ENCODE measurements at places on chromosomes 1 and 21.
A peak's percentile ranks its signal among the peaks of the same experiment; 100 is the strongest.

- no peak for DNase-seq
Measured at GRCh38 chr21:26557106-26557505, 16.0 kb downstream of the CYYR1 start.

DNA sequence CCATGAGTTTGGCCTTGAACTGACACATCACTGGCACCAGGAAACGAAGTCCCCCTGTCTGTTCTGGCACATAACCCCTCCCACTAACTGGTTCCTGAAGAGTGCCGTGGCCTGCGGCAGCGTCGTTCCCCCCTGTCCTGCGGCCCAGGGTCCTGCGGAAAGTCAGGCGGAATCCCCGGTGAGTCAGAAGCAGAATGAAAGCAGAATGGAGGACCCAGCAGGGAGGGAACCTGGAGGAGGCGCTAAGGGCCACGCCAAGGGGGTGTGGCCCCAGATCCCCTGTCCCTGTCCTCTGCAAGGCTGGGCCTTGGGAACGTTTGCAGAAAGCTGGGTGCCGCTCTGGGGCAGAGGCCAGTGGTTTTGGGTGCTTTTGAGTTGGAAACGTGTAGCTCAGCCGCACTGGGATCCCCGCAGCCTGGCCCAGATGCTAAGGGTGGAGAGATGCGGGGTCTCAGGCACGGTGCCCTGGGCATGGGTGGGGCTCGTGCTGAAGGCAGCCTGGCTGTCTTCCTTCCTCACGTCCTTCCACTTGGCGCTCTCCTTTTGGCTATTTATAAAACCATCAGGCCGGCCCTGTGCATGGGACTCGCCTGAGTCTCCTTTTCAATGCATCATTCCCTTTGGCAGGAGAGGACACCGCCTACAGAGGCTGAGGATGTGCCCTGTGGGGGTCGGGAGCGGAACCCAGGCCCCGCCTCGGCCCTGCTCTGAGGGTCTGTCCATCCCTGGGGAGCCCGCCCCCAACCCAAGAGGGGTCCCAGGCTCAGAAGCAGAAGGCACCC lies 36.2 kb downstream of the TP73 start:
- no peak for DNase-seq

DNA sequence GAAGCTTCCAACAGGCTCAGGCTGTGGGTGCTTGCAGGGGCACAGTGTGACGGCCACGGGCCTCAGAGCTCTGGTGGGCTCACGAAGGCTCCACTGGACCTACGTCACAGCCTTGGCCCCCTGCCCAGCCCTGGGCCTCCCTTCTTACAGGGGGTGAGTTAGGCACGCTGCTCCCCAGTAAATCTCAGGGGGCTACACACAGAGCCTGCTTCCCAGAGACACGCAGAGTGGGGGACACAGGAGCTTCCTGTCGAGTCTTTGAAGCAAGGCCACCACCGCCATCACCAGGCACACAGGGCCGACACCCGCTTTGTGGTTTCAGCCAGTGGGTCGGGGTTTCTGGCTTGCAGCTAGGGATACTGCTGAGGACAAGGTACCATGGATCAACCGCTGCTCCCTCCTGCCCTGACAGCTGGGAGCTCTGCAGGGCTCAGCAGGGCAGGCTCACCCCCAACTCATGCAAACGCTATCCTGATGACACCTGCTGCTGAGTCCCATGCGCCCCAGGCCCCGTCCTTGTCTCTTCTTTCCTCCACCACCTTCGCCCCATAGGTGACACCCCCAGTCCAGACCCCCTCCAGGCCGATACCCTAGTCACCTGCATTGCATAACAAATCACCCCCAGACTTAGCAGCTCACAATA lies 5.5 kb upstream of the CFAP410 start:
- DNase-seq = no peak

DNA sequence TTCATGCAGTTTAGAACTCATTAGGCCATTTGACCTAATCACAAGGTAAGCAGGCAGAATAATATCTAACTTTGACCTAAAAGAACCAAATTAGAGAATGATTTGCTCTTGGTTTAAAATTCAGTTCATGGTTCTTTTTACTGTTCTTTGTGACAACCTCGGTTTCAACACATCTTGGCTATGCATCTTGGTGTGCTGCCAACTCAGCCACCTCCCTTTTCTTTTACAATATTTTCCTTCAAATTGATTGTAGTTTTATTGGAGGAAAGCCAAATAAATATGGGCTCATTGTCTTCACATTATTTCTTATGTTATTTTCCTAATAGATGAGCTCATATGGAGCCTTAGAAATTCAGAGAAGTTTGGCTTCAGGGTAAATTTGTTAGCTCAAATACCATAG lies 338.3 kb downstream of the SIPA1L2 start:
- no peak for DNase-seq

- DNase-seq = no peak
Measured at GRCh38 chr21:18294100-18294499, 49.5 kb downstream of the CHODL start.

GRCh38 chr21:32817208-32817607 lies 45.7 kb upstream of the PAXBP1 start:
- no peak for DNase-seq

DNA sequence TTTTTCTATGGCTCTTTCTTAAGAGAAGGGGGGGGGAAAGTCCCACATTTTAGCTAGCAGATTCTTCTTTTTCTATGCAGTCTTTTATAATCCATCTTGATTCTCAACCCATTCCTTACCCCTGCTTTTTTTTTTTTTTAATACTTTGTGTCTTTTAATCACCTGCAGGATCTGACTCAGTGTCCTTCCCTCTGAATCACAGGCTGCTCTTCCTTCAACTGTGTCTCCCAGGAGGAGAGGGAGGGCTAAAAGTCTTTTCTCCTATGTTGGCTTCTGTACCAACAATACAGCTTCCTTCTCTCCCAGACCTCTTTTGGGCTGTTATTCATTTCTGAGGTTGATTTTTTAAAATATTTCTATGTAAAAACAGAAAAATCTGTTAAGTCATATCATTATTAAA lies 686.2 kb downstream of the ADGRL2 start:
- DNase-seq = no peak

- no peak for DNase-seq
Measured at GRCh38 chr1:178552856-178553255, 39.9 kb downstream of the TEX35 start.

DNA sequence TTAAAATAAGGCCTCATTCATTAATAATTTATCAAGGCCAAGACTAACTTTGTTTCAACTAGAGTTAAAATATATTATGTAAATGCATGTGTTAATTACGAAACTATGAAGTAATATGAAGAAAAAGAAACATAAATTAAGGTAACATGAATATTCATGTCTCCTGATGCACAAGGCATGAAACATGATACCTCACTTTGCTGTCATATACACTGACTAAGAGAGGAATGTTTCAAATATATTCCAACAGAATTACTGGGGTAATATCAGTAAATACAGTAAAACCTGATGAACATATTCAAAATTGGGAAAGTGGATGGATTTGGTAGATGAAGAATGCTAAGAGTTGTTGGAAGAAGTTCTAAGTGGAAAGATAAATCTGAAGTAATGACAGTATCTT lies 274.6 kb downstream of the LRRC7 start:
- DNase-seq = no peak

DNA sequence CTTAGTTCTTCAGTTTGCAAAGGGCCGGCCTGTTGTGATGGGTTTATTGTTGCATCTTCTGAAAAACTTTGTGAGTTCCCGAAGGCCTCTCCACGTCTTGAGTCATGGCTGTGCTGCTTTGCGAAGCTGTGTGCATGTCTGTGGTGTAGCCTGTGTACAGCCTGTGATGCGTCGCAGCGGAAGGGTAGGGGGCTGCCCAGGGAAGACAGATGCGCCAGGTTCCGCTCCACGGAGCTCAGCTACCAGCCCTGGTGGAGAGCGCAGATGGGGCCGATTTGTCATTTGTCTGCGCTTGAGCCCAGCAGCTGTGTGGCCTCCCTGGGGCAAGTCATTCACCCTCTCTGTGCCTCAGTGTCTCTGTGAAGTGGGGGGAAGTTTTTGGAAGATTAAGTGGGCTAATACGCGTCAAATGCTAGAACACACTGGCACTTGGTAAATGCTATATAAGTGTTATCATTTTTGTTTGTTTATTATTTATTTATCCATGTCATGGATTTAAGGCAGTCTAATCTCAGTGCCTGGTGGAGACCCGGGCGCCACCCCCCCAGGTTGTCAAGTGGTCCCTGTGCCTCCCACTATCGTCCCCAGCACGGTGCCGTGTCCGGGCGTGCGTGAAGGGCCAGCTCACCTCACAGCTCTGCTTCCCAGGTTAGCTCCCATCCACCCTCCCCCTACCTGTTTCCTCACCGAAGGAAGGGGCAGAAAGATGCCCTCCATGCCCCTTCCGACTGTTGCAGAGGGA lies 8.4 kb downstream of the PDE9A start:
- no peak for DNase-seq

DNA sequence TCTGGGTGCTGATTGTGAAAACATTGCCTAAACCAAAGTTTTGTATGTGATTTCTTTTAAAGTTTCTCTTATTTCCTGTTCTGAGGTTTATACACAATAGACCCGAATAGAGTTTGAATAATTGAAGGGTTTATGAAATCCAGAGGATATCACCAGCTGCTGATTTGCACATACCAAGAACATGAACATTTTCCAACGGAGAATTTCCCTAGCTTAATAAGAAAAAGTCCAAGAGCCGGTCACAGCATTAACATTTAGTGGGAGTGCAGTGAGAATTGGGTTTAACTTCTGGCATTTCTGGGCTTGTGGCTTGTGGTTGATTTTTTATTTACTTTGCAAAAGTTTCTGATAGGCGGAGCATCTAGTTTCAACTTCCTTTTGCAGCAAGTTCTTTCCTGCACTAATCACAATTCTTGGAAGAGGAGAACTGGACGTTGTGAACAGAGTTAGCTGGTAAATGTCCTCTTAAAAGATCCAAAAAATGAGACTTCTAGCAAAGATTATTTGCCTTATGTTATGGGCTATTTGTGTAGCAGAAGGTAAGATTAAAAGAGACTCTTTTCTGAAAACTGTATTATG lies at the start of gene CFH:
CFH (plus strand) TSS at position 407 of the 579 bp plus-strand sequence; CDS start at position 482, 75 bp downstream.
- DNase-seq = no peak

GRCh38 chr21:46323227-46323709 lies 402 bp downstream of the C21orf58 start:
- DNase-seq = no peak

GRCh38 chr1:88791192-88791591 lies 100.2 kb downstream of the GTF2B start:
- no peak for DNase-seq

GRCh38 chr1:147218606-147219005 lies 6.5 kb downstream of the FMO5 start:
- no peak for DNase-seq

- no peak for DNase-seq
Measured at GRCh38 chr1:7538849-7539768, 232.0 kb upstream of the VAMP3 start.

- DNase-seq = no peak
Measured at GRCh38 chr1:39926343-39926793, 24.7 kb upstream of the MYCL start.

DNA sequence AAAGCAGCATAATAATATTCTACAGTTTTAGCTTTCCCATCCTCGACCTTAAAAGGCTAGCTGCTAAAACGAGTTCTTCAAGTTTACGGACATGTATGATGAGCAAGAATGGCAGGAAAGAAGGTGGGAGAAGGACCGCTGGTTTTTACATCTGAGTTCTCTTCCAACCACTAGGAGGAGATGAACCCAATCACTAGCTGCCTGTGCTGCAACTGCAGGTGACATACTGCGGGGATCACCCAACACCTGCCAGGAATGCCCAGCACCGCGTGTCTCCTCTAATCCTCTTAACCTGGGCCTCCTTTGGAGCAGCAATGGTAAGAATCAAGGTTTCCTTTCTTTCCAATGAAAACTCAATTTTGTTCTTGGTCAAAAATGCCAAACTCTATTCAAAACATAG lies 23.5 kb downstream of the TOR3A start:
- DNase-seq = no peak

DNA sequence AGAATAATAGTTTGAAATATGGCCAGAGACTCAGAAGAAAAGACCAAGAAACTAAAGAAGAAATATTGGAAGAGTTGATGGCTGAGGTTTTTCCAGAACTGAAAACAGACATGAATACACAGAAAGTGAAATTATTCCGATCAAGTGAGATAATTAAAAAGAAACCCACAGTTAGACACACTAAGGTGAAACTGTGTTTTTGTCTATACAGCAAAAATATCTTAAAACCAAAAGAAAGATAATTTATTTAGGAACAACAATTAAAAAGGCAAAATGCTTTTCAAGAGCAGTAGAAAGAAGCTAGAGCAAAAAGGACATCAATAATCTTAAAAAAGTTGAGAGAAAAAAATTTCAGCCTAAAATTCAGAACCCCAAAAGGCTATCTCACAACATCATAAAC lies 116.3 kb downstream of the COP1 start:
- no peak for DNase-seq

GRCh38 chr1:183103147-183103546 lies 79.9 kb downstream of the LAMC1 start:
- peak; percentile 21 for DNase-seq

- DNase-seq = peak; percentile 91
Measured at GRCh38 chr1:44217809-44218410, 4.6 kb downstream of the DMAP1 start.

GRCh38 chr1:143497374-143497747 lies 474.4 kb downstream of the FAM72C start:
- no peak for DNase-seq
